ENCODE measurements at places on chromosomes 12 and 14.

GRCh38 chr14:56297449-56297848 is 179.2 kb downstream of the PELI2 start:
- no peak for DNase-seq

GRCh38 chr12:14257303-14257733 is 108.2 kb upstream of the ATF7IP start:
- DNase-seq, result peak; percentile 40

GRCh38 chr14:56046996-56047395 is 71.2 kb upstream of the PELI2 start:
- DNase-seq, result no peak

- DNase-seq, result no peak
Measured at GRCh38 chr12:82124711-82125380, 233.3 kb downstream of the CCDC59 start.
